Sigmoid colon (tissue), 7 donors: ENCODE measurements at places on chromosomes 7 and 10.

- DNase-seq, result no peak
Observed at GRCh38 chr10:72574636-72575035, 51.2 kb downstream of the MICU1 start.

DNA sequence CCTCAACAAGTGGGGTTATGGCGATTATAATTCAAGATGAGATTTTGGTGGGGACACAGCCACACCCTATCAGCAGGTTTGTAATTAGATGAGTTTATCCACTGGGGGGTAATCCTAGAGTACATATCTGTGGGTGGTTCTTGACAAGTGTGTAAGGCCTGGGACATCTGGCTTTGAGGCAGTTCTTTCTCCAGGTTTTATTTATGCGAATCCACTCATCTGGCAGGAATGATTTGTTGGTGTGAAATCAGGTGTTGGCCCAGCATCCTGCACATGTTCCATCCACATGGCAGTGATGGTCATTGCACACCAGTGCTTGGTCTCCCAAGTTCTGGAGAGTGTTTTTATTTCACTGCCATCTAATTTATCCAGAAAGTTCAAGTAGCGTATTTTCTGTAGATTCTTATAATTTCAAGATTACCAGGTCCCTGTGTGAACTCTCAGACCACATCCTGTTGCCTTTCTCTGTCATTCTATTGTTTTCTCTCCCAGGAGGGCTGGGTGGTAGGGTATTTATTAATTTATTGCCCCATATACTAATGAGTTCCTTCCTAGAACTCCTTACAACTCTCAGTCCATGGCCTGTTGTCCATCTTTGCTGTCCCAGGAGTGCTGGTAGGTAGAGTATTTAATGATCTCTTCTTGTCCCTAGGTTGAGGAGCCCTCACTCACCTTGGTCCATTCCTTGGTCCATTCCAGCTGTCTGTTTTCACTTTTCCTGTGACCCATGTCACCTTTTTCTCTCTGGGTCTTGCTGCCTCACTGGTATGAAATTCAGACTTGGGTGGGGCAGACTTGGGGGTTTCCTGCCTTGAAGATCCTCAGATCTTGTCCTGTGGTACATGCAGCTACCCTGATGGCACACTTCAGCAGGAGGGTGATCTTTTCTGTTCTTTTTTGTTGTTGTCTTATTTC, 10.4 kb downstream of the RALA start:
- no peak for DNase-seq

GRCh38 chr7:50757703-50758390, 24.8 kb downstream of the GRB10 start:
- no peak for DNase-seq

- no peak for DNase-seq
Observed at GRCh38 chr7:117347480-117347879, 24.6 kb upstream of the WNT2 start.

DNA sequence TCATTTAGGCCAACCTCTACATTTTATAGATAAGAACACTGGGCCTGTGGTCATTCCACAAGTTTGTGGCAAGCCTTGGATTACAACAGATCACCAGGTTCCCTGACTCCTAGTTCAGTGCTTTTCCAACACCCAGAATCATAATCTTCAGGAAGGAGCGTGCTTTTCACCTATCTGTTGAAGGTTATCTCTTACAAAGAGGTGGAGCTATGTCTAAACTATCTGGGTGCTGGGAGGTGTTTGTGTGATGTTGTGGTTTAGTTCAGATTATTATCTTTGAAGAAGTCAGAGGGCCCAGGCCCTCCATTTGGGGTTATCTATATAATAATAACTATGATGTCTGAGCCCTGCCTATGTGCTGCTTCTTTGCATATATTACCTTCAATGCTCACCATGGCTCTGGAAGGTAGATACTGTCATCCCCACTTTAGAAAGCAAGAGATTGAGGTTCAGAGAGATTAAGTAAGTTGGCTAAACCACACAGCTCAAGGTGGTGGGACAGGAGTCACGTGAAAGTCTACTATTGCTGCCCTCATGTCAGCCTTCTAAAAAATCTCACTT, 24.0 kb downstream of the IL2RA start:
- no peak for DNase-seq

- no peak for DNase-seq
Observed at GRCh38 chr10:89975071-89975470, 273.7 kb downstream of the KIF20B start.

DNA sequence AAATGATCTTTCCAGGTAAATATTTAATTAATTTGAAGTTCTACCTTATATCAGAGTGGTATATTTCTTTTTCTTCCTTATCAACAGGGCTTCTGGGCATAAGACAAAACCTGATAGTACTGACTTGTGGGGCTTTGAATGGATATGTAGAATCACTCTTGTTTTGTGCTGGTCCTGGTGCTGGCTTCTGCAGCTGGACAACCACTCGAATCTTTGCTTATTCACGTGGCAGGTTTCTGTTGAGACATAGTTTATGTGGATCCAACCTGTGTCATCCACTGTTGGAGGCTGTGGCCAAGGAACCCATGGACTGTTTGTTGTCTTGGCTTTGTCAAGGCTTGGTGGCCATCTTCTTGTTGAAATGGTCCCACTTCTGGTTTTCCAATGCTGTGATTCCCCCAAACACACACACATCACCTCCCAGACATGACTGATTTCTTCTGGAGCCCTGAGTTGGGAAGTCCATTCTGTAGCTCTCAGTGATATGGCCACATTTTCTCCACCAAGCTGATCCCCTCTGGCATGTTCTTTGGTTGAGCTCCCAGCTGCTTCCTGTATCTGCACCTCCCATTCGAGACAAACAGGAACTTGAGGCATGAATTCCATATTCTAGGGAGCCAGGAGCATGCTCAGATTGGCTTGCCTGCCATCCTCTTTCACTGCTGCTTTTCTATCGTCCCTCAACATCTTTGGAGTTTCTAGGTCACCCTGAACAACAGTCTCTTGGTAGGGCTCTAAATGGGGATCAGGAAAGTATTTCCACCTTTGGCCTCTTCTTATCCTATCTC, 19.5 kb downstream of the TAS2R41 start:
- no peak for DNase-seq

GRCh38 chr7:149764481-149765398, 8.6 kb downstream of the ZNF467 start:
- no peak for DNase-seq

- no peak for DNase-seq
Observed at GRCh38 chr10:64529003-64529350, 1007.8 kb downstream of the REEP3 start.

DNA sequence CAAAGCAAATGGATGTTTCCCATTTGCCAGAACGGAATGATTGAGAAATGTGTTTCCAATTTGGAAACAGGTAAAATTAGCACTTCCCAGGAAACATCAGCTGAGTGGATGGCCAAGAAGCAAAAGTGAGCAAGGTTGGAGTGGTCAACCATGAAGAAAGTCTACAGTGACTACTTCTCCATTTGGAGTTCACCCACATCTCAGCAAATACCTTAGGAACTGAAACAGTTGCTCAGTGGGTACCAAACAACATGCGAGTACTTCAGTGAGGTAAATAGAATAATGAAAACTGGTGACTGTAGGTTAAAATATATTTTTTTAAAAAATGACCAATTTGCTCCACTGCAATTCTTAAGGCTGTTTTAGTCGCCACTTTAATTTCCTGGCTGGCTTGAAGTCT, 57.7 kb downstream of the SLC16A9 start:
- DNase-seq, result no peak

GRCh38 chr7:15399441-15399840, 162.4 kb downstream of the AGMO start:
- DNase-seq, result no peak

- DNase-seq, result no peak
Observed at GRCh38 chr10:49398000-49398861, 2.3 kb upstream of the DRGX start.

DNA sequence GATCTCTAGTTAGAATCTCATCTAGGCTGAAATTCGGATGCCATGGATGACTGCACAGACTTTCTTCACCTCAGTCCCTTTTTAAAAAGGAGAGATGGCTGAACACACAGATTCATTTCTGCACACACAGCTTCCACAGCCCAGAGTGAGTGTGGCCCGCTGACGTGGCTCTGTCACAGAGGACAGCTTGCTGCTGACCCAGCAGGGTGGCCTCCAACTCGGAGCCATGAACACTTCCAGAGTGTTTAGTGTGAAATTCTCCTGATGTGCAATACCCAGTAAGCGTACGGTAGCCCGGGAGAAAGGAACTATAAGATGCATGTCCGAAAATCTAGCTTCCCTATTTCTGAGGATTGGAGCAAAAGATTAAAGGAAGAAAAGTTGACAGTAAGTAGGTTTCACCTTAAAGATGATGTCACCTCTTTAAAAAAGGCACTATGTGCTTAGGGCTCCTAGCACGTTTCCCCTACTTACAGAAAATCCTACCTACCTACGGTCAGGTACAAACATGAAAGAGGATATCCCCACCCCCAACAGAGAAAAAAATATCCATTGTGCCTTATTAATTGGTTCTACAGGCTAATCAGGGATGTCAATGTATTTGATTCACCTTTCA, 162.2 kb downstream of the RAPGEF5 start:
- no peak for DNase-seq

- peak; percentile 87 for DNase-seq
Observed at GRCh38 chr10:70481831-70482530, 3.4 kb downstream of the PALD1 start.

- DNase-seq, result no peak
Observed at GRCh38 chr10:48215486-48216203, 58.9 kb downstream of the FRMPD2 start.

DNA sequence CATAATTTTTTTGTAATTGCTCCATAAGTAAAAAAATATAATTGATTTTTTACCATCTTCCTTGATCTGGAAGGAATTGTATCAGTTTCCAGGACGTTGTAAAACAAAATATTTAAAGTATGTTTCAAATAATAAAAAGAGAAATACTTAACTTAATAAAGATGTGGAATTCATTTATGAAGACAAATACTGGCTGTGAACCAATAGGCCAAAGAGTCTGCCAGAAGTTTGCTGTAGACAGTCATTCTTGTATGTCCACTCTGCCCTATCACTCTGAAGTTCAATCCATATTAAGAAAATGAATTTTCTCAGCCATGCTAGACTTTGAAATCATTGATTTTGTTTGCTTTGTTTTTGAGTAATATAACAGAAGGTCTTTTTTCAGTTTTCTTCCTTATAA, 256.4 kb downstream of the TRIL start:
- DNase-seq, result no peak

DNA sequence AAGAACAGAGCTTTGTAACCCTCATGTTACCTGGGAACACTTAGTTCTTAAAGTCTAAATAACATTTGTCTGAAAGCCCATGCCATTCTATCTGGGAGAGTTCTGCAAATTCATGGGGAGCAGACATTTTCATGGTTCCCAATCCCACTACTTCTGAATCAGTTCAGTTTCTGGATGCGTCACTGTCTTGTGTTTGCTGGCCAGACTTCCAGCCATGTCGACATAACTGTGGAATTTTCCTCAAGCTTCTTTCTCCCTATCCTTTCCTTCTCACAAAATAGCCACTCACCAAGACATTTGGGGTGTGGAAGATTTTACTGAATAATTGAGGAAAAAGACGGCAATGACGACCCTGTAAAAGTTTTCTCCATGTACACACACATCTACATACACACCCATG, 272.5 kb downstream of the NEBL start:
- DNase-seq, result peak; percentile 67

GRCh38 chr7:105707381-105707780, 126.1 kb upstream of the EFCAB10 start:
- no peak for DNase-seq

DNA sequence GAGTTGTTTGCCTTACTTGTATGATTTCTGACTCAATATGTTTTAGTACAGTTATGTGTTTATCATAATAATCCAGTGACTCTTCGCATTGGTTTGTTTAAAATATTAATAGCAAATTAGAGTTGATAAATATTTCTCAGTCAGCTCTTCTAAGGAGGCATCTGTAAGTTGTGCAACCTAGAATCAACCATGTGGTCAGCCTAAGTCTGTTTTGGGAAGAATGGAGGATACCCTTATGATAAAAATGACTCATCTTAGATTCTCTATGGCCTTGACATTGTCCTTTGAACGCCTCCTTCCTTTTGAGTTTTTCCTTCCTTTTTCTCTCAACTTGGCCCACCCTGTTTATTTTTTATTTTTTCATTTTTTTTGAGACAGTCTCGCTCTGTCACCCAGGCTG, 18.8 kb downstream of the DNAJC9 start:
- DNase-seq, result no peak

- DNase-seq, result no peak
Observed at GRCh38 chr10:77667426-77668324, 30.1 kb upstream of the KCNMA1 start.

DNA sequence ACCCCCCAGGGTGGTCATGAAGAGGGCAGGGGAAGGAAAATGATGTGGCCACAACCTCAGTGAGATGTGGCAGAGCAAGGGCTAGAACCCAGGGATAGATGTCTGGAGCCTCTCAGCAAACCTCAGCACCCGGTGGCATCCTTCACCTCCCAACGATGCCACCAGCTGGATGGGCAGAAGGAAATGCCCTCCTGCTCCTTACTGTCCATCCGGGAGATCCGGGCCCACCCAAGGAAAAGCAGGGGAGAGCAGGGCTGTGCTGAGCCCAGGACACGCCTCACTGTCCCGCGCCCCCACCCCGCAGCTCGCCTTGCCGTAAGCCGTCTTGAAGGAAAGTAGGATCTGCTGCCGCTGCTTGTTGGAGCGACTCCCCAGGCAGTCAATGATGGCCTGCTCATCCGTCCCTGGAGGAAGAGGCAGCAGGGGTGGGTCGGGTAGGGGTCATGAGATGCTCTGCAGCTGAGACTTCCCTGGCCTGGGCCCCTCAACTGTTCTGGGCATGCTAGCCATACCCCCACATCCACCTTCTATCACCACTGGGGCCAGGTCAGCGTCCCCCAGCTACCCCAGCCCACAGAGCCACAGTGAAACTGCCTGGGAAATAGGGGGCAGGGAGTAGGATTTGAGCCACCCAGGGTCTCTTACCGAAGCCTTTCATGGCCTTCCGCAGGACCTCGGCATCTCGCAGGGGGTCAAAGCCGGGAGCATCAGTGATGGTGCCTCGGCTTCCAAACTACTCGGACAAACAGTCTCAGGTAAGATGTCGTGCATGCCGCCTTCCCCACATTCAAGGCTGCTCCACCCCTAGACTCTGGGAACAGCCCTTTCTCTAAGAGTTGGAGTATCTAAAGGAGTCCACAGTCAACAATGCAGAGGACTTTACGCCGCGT, 34.3 kb downstream of the PLAC9 start:
- peak; percentile 63 for DNase-seq

DNA sequence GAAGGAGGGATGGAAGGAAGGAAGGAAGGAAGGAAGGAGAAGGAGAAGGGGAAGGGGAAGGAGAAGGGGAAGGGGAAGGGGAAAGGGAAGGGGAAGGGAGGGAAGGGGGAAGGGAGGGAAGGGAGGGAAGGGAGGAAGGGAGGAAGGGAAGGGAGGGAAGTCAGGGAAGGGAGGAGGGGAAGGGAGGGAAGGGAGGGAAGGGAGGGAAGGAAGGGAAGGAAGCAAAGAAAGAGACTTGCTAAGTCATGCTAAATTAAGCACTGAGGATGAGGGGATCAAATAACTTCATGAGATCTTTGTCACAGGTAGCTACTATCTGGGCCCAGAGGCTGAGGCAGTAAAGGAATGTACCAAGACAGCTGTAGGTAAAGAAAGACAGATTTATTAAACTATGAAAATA, 116.4 kb downstream of the TRIL start:
- DNase-seq, result no peak
